ENCODE measurements at places on chromosomes 11 and 22.

DNA sequence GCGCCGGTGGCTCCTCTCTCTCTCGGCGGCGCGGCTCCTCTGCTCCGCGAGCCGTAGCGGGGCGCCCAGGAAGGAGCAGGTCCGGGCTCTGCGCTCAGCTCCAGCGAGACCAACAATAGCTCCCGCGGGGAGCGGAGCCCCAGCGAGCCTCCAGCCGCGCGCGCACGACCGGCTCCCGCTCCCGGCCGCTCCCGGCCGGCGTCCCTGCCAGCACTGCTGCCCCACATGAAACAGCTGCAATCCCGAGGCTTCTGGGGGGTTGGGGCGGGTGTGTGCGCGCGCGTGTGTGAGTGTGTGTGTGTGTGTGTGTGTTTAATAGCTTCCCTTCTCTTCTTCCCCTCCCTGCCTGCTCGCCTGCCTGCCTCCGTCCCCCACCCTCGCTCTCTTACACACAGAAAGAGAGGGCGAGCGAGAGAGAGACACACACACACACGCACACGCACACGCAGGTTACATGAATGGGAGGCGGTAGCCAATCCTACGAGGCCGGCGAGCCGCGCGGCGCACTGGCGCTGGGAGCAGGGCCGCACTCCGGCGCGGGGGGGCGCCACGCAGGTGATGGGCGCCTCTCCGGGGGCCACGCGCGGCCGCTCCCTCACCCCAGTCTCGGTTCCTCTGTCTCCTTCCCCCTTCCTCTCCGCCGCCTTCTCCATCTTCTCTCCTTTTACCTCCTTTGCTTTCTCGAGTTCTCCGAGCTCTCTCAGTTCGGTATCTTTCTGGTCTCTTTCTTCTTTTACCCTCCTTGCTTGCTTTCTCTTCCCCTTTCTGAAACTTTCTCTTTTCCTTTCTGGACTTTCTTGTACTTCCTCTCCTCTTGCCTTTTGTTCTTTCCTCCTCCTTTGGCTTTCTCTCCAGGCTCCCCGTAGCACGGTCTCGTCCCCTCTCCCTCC, at the start of gene TENM4:
TENM4 (minus strand) TSS at position 460 of the 890 bp plus-strand sequence. CDS start 371,086 bp downstream, outside the sequence.
- DNase-seq: peak; percentile 82

DNA sequence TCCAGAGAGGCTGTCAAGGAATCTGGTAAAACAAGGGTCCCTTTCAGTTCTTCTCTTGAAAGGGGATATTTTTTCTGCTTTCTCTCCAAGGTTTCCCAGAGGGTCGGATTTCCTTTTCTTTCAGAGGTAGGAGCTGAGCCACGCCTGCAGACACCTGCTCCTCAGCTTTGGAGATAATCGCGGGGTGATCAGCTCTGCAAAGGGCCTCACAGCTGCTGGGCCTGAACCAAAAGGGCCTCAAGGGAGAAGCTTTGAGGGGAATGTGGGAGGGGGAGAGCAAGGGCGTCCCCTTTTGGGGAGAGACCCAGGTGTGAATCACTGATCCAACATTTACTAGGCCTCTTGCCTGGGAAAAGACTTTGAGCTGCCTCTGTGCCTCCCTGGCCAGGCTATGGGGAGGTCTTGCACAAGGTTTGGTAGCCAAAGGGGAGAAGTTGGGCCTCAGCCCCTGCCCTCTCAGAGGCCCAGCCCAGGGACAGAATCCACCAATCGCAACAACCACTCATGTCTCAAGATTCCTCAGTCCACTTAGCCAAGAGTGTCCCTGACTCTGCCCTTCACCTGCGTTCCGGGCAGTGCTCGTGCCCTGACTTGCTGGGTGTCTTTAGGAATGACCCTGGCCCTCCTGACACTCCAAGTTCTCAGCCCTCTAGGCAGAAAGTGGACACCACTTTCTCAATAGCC, 14.0 kb upstream of the TP53I11 start:
- no peak for DNase-seq

DNA sequence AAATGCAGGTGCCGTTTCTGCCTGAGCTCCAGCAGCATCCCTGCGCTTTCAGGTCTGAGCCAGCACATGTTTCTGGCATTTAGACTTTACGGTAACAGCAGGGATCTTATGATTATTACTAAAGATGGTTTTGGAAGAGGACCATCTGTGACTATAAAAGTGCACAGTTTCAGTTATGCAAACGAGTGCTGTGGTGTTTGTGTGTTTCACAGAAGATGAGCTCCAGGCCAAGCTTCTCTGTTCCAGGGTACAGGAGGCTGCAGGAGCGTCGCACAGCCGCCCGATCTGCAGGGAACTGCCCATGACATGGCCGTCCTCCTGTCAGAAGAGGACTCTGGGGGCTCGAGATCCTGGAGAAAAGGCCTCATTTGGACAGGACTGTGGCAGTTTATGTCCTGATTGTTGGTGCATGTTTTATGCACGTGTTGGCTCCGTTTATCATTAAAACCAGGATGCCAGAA, 297.3 kb downstream of the TBC1D22A start:
- DNase-seq: no peak

DNA sequence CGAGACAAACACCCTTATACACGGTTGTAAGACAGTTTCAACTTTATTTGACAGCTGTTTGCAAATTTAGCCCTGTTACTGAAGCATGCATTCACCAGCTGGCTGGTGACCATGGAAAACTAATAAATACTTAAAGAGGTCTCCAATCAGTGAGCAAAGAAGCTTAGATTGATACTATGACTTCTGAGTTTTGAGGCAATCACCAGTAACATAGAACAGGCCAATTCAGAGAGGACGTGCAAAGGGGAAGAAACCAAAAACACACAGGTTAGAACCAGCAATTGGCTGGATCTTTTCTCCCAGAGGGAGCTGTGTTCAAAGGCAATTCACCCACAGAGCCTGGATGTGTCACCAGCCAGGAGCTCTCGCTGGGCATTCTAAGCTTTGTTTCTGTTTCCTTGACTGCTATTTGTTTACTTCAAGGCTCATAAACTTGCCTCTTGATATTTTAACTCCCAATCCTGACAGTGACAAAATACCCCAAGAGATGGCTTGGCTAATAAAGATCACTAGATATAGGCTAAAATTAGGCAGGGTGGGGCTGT, 113.6 kb upstream of the MTMR2 start:
- peak; percentile 60 for DNase-seq

GRCh38 chr22:49869845-49870712, 16.4 kb downstream of the ZBED4 start:
- no peak for DNase-seq

GRCh38 chr22:18115906-18116371, 5.3 kb downstream of the TUBA8 start:
- no peak for DNase-seq

DNA sequence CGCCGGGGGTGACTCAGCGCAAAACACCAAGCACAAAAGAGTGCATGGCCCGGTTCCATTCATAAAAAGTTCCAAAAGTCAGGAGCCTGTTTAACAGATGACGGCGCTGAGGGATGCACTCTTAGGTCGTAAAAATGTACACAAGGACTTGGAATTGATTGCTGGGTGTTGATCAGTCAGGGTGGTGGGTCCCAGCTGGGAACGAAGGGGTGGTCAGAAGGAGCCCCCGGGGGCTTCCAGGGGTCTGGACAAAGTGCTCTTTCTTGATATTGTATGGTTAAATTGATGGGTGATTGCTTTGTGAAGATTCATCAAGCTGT, 20.7 kb downstream of the IFITM10 start:
- DNase-seq: no peak

DNA sequence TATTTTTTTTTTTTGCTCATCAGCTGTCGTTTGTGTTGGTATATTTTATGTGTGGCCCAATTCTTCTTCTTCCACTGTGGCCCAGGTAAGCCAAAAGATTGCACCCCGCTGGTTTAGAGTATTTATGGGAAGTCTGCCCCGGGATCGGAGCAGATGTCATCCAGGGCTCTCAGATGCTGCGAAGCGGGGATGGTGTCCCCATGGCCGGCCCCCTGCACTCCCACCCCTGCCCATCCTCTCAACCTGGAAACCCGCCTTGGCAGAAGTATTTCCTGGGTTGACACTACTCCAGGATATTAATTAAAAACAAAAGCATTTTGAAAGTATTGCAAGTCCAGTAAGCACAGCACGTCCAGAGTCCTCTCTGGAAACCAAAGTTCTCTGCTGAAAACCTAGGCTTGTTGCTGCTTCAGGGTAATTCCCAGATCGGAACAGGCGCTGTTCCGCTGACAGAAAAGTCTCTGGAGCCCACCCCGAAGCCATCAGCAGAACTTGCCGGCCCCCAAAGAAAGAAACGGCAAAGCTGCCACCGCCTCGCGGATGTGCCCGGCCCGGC, 833 bp downstream of the SCUBE2 start:
- DNase-seq: no peak

Data from T47D (cell line).